Subcutaneous preadipocyte (primary cell): ENCODE measurements at places on chromosomes 1 and 21. TPM values are rescaled to one million over a fixed set of nuclear protein-coding genes. Genes with fewer than 3 reads are reported as not detected.

The BMP8A gene
- not detected in 2 replicates for total RNA-seq

The MR1 gene
- 8.6 and 15.8 TPM in 2 replicates for total RNA-seq

The SLC25A44 gene
- total RNA-seq: 12.1 and 17.0 TPM in 2 replicates

The TNFRSF14 gene
- total RNA-seq: 8.6 and 11.4 TPM in 2 replicates

The DCDC2B gene
- total RNA-seq: not detected in 2 replicates

The SYT11 gene
- total RNA-seq: 20.2 and 25.6 TPM in 2 replicates

The RCSD1 gene
- total RNA-seq: 0.20 and 0.37 TPM in 2 replicates
